ENCODE measurements at places on chromosomes 7 and 10. TPM values are rescaled to one million over a fixed set of nuclear protein-coding genes. Genes with fewer than 3 reads are reported as not detected.

GRCh38 chr7:111527545-111527944, 34.7 kb downstream of the IMMP2L start:
- DNase-seq = no peak

DNA sequence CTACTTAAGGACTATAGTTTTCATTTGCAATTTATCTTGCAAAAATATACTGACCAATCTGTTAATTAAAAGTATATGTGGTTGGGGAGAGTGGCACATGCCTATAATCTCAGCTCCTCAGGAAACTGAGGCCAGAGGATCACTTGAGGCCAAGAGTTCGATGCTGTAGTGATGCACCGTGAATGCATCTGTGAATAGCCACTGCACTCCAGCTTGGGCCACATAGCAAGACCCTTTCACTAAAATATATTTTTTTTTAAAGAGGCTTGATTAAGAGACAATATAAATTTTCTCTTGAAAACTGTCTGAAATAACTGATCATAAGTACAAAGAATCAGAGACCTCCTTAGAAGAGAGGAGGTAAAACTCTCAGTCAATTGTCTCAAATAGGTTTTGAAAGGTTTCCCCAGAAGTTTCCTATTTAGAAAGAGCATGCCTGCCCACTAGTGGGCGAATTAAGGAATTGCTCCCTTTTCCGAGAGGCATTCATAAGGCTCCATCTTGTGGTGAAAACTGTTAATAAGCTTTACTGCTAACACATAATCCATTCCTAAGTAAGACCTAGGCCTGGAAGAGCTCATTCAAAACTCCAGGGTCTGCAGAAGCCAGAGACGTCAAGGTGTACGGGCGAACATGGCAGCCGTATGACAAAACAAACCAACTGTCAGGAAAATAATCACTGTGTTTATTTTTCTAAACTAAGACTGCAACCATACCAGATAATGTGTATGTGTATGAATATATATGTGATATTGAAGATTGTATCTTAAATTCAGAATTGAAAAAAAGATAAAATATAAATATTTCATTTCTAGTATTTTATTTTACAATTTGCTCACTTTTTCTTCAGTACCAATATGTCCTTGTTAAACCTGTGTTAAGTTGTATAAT, 6.8 kb upstream of the TAS2R40 start:
- DNase-seq = peak; percentile 59

GRCh38 chr7:110375068-110375467, 715.9 kb upstream of the LRRN3 start:
- DNase-seq = no peak

- DNase-seq = no peak
Observed at GRCh38 chr10:7942316-7942715, 112.2 kb upstream of the GATA3 start.

SLC26A5 gene
- not detected for total RNA-seq

- no peak for DNase-seq
Observed at GRCh38 chr7:112763298-112763697, 26.9 kb downstream of the TMEM168 start.

Data from Caki2 (cell line).